ENCODE measurements at places on chromosomes 13 and 19.

DNA sequence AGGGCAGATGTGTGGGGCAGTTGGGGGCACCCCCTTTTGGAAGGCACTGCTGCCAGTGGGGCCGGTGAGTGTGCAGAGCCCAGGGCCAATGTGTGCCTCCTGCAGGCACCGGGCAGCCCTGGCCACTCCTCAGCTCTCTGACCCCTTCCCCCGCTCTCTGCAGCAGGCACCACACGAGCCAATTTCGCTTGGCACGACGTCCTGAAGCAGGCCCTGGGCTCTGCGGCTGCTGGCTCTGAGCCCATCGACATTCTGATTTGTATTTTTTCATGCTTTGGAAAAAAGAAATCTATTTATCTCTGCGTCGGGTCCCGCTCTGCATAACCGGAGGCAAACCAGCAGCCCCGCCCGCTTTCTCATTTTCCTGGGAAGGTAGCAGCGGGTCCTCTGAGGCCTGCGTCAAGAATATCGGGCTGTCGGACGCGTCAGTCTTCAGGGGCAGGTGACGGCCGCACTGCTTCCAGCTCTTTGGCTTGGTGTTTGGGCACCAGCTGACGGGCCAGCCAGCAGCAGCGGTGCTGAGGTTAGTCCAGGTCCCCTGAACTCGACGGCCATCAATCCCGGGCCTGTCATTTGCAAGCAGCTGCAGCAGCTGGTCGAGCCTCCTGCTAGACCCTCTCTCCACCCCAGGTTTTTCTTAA lies 134.3 kb downstream of the KDM4B start:
- no peak overlapping the region for H3K27ac ChIP-seq
- peaks cover 27% of the 10 kb centered on the region for H3K4me1 ChIP-seq
- no peak overlapping the region for H3K4me3 ChIP-seq
- no peak for DNase-seq
- H3K36me3 ChIP-seq = peaks cover 6% of the 10 kb centered on the region

- DNase-seq = no peak
- no peak overlapping the region for H3K4me3 ChIP-seq
- peaks cover 3% of the 10 kb centered on the region for H3K4me1 ChIP-seq
- no peaks in the 10 kb centered on the region for H3K27me3 ChIP-seq
Observed at GRCh38 chr19:16193466-16193865, 4.2 kb upstream of the AP1M1 start.

DNA sequence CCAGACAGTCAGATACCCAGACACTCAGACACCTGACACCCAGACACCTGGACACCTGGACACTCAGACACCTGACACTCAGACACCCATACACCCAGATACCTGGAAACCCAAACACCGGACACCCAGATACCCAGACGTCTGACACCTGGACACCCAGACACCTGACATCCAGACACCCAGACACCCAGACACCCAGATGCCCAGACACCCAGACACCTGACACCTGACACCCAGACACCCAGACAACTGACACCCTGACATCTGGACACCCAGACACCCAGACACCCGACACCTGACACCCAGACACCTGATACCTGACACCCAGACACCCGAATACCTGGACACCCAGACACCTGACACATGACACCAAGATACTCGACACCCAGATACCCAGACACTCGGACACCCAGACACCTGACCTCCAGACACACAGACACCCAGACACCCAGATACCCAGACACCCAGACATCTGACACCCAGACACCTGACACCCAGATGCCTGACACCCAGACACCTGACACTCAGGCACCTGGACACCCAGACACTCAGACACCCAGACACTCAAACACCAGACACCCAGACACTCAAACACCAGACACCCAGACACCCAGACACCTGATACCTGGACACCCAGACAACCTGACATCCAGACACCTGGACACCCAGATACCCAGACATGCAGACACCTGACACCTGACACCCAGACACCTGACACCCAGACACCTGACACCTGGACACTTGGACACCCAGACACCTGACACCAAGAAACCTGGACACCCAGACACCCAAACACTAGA lies 19.1 kb downstream of the C19orf12 start:
- H3K36me3 ChIP-seq = no peaks in the 10 kb centered on the region
- H3K27me3 ChIP-seq = no peaks in the 10 kb centered on the region
- H3K4me3 ChIP-seq = no peak overlapping the region

DNA sequence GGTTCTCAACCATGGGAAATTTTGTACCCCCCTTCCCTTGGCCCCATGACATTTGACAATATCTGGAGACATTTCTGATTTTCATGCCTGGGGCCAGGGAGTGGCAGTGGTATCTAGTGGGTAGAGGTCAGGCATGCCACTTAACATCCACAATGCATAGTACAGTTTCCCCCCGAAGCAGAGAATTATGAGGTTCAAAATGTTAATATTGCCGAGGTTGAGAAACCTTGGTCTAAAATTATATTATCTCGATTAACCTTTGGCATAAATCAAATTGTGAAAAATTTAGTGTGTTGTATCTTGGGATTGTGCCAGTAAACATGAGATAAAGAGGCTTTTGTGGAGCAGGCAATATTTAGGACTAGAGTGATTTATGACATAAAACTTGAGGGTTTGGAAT lies 147.9 kb downstream of the LMO7 start:
- H3K4me1 ChIP-seq = peaks cover 11% of the 10 kb centered on the region
- H3K36me3 ChIP-seq = no peaks in the 10 kb centered on the region
- H3K27ac ChIP-seq = no peak overlapping the region

GRCh38 chr13:50230662-50230978 lies 215.4 kb downstream of the KCNRG start:
- no peaks in the 10 kb centered on the region for H3K27me3 ChIP-seq
- no peak overlapping the region for H3K27ac ChIP-seq
- H3K36me3 ChIP-seq = no peaks in the 10 kb centered on the region
- H3K4me3 ChIP-seq = no peak overlapping the region
- H3K4me1 ChIP-seq = peaks cover 6% of the 10 kb centered on the region
- no peak for DNase-seq

DNA sequence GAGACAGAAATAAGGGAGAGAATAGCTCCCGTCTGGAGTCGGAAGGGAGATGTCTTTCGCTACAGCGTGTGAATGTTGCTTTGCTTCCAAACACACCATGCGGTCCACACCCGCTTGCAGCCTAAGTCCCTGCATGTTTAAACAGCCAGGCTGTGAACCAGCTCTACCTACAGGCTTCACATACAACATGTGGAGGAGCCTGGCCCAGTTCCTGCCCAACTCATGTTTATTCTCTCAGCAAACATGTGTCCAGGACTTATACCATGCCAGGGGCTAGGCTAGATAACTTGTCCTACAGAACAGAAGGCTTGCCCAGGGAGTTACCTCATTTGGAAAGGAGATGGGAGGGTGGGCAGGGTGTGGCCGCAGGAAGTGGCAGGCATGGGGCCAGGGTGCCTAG lies 181.5 kb downstream of the FOXO1 start:
- H3K36me3 ChIP-seq = no peaks in the 10 kb centered on the region
- no peak for DNase-seq
- no peak overlapping the region for H3K4me3 ChIP-seq

GRCh38 chr19:7900931-7901330 lies 2.7 kb upstream of the MAP2K7 start:
- no peak overlapping the region for H3K4me3 ChIP-seq
- H3K27ac ChIP-seq = peak overlapping the region; percentile 80
- peaks cover 3% of the 10 kb centered on the region for H3K36me3 ChIP-seq
- DNase-seq = no peak

DNA sequence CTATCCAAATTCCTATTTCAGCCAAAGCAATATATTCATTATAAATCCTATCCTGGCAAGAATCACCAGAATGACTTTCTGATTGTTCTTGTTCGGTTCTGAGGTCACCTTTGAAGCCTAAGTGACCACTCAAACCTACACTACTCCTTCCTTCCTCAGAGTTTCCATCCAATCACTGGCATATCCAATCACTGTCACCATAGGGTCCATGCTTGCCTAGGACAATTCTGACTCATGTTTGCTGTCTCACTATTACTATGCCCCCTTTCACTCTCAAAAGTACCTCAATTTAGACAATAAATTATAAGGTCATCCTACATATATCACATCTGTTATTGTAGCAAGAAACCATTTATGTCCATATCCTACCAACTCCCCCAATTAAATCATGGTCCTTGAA lies 58.9 kb downstream of the UBL3 start:
- H3K4me3 ChIP-seq = no peak overlapping the region
- H3K27ac ChIP-seq = no peak overlapping the region
- H3K36me3 ChIP-seq = no peaks in the 10 kb centered on the region
- H3K27me3 ChIP-seq = no peaks in the 10 kb centered on the region
- peaks cover 6% of the 10 kb centered on the region for H3K4me1 ChIP-seq
- DNase-seq = no peak
